MCF 10A (cell line): ENCODE measurements at places on chromosomes 1 and 21.

GRCh38 chr1:21344750-21345443, 54.6 kb upstream of the ECE1 start:
- no peaks in the 10 kb centered on the region for H3K36me3 ChIP-seq
- no peak overlapping the region for H3K4me3 ChIP-seq
- no peak for DNase-seq
- no peaks in the 10 kb centered on the region for H3K27me3 ChIP-seq
- peaks cover 6% of the 10 kb centered on the region for H3K4me1 ChIP-seq

- no peaks in the 10 kb centered on the region for H3K4me1 ChIP-seq
- no peaks in the 10 kb centered on the region for H3K36me3 ChIP-seq
These were observed 246.8 kb downstream of the LMO4 start for GRCh38 chr1:87575528-87575927.

- peaks cover 24% of the 10 kb centered on the region for H3K4me1 ChIP-seq
- DNase-seq: no peak
- H3K36me3 ChIP-seq: peaks cover 24% of the 10 kb centered on the region
These were observed 23.6 kb downstream of the DIP2A start for GRCh38 chr21:46482225-46482845.

- H3K4me3 ChIP-seq: no peak overlapping the region
- no peaks in the 10 kb centered on the region for H3K36me3 ChIP-seq
- peaks cover 24% of the 10 kb centered on the region for H3K4me1 ChIP-seq
These were observed 161.2 kb downstream of the PSMG1 start for GRCh38 chr21:39022035-39022434.
